ENCODE measurements at places on chromosomes 5 and 9. TPM values are rescaled to one million over a fixed set of nuclear protein-coding genes. Genes with fewer than 3 reads are reported as not detected.
A peak's percentile ranks its signal among the peaks of the same experiment; 100 is the strongest.

The GPR150 gene
- 0.60 TPM for total RNA-seq

The FAM151B gene
- 1.6 TPM for total RNA-seq

GRCh38 chr9:108617676-108618075, 238.1 kb downstream of the ACTL7B start:
- no peak overlapping the region for H3K4me3 ChIP-seq
- H3K27ac ChIP-seq, result no peak overlapping the region
- no peak for DNase-seq
- no peaks in the 10 kb centered on the region for H3K36me3 ChIP-seq

GRCh38 chr9:20990867-20991266, 40.6 kb downstream of the HACD4 start:
- DNase-seq, result no peak
- no peak overlapping the region for H3K4me3 ChIP-seq
- peaks cover 10% of the 10 kb centered on the region for H3K36me3 ChIP-seq
- no peaks in the 10 kb centered on the region for H3K4me1 ChIP-seq
- H3K27me3 ChIP-seq, result no peaks in the 10 kb centered on the region

- no peaks in the 10 kb centered on the region for H3K36me3 ChIP-seq
- H3K27ac ChIP-seq, result no peak overlapping the region
- DNase-seq, result no peak
- no peaks in the 10 kb centered on the region for H3K27me3 ChIP-seq
- H3K4me3 ChIP-seq, result no peak overlapping the region
These were observed 154.4 kb upstream of the FBXL17 start for GRCh38 chr5:108536321-108536720.

DNA sequence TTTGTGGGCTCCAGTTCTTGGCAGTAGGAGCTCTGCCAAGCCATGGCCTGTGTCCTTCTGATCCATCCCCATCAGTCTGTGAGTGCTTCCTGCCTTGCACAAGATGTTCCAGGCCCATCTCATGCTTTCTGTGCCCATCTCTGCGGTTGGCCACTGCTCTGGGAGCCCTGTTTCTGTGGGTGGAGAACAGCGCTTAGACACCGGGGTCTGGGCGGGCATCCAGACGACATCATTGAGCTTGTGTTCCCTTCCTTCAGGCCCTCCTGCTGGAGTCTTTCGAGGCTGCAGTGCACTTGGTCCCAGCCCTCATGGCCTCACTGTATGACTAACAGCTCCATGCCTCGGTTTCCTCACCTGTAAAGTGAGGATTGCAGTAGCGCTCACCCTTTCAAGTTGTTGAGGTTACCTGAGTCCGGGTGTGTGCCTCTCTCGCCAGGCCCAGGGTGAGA, 14.9 kb upstream of the CARD19 start:
- no peak overlapping the region for H3K4me3 ChIP-seq
- H3K36me3 ChIP-seq, result no peaks in the 10 kb centered on the region
- H3K27ac ChIP-seq, result no peak overlapping the region
- no peaks in the 10 kb centered on the region for H3K27me3 ChIP-seq
- peak; percentile 47 for DNase-seq
- H3K4me1 ChIP-seq, result no peaks in the 10 kb centered on the region
